ENCODE measurements at places on chromosomes 11 and 22.
A peak's percentile ranks its signal among the peaks of the same experiment; 100 is the strongest.

DNA sequence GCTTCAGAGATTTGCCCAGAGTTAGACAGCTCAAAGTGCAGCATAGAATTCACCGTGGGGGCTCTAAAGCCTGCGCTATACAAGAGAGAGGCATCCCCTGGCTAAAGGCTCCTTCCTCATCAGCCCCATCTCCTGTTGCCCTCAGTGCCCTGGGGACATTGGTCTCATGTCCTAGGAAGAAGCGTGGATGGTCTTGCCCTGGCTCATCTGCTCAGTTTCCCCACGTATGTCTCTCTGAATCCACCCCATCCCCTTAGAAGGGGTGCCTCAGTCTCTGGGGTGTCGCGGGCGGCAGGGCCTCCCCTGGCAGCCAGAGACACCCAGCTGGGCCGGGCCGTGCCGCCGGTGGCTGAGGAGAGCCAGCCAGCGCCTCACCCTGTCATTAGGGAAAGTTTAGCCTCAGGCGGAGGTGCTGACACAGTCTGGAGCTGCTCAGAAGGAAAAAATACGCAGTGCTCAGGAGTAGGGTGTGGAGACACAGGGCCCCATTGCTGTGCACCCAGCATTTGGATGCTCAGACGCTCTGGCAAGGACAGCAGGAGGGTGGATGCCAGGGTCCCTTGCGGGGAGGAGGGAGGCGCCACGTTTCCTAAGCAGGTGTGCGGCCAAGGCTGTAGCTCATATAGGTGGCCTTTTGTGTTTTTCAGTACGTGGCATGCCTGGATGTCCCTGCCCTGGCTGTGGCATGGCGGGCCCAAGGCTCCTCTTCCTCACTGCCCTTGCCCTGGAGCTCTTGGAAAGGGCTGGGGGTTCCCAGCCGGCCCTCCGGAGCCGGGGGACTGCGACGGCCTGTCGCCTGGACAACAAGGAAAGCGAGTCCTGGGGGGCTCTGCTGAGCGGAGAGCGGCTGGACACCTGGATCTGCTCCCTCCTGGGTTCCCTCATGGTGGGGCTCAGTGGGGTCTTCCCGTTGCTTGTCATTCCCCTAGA is 1.3 kb downstream of the SLC39A13 start:
- no peak for DNase-seq

GRCh38 chr11:61736310-61736709 is 16.1 kb upstream of the MYRF start:
- no peak for DNase-seq

DNA sequence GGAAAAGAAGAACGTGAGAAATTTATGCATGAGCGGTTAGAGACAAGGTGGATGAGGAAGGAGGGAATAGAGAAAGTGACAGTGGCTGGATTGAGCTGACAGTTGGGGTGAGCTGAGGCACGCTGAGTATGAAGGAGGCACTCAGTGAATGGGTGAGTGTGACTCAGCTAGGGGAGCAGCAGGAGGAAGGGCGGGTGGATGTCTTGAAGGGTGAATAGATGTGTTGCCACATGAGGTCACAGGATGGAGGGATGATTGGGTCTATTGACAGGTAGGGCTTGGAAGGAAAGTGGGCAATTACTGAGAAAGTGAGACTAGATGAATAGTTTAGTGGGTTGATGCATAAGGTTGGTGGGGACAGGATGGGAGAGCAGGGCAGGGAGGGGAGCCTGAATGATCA is 8.0 kb downstream of the IFITM10 start:
- no peak for DNase-seq

DNA sequence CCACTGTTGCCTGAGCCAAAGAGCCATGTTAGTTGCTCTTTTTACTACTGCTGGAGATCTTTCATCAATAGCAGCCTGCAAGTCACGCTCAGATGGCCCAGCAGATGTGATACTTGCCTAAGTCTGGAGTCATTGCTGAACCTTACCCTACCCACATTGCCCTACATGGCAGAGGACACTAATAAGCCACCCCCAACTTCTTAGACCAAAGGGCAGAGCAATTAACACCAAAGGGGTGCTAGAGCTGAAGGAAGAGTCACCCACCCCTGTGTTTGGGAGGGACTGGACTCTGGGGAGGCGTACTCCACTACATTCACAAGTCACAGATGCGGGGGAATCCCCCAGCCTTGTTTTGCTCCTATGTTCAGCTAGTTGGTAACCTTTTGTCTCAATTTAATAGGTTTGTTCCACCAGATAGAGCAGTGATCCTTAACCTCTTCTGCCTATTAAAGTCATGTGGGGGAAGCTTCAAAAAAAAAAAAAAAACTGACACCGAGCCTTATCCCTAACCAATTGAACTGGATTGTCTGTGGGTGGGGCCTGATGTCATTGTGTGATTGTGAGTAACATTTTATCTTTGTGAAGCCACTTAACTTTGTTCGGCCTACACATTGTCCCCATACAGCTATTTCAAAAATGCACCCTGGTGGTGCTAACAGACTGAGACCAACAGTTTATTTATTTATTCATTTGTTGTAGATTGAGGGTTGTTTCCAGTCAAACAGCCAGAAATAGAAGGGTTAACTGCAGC is 13.1 kb downstream of the ADM start:
- DNase-seq: no peak

DNA sequence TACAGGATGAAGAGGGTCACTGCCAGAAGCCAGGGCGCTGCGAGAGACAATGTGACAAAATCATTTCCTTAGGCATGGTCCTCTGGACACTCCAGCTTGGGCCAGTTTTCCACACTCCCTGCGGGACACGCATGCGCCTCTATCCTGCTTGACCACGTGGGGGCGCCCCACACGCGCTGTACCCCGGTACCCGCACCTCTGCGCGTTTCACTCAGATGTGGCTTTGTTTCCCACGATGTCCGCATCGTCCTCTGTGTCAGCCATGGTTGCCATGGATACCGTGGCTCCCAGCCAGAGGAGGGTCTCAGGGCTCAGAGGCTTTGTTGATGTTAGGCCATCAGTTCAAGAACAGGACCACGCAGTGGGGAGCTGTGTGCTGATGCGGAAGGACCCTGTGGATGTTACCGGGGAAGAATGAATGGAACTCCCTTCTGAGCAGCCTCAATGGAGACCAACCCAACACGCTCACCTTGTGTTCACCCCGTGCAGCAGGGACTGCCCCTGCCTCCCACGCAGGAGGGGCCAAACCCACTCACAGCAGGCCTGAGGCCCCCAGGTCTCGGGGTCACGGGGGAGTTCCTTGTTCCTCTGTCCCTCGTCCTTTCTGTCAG is 101.1 kb upstream of the SLC22A12 start:
- no peak for DNase-seq

GRCh38 chr22:26162926-26163325 is 6.3 kb upstream of the SEZ6L start:
- no peak for DNase-seq

- no peak for DNase-seq
Measured at GRCh38 chr11:95305705-95306104, 74.7 kb upstream of the SESN3 start.

DNA sequence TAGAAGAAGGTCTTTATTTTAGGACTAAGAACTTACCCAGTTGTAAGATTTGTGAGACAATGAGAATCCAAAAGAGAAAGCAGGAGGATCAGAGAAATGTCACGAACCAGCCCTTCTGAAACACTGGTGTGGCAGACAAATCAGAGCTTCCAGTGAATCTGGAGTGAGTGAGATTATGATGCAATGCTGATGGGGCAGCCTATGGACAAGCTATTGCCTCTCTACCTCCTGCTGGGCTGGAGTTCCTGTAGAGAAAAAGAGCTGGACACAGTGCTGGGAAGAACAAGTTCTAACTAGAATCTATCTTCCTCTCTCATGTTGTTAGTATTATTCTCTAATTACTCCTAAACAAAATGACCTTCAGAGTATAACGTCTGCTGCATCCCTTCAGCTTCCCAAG is 12.0 kb upstream of the ANO3 start:
- no peak for DNase-seq

- no peak for DNase-seq
Measured at GRCh38 chr11:62487738-62488551, 58.7 kb downstream of the AHNAK start.

- DNase-seq: no peak
Measured at GRCh38 chr22:32824531-32825312, 23.2 kb downstream of the TIMP3 start.

GRCh38 chr11:115222863-115223530 is 281.2 kb downstream of the CADM1 start:
- peak; percentile 51 for DNase-seq

All from GM12864 (cell line).